Fibroblast of the conjunctiva (primary cell): ENCODE measurements at places on chromosomes 13 and 19.

- DNase-seq: peak; percentile 63
These were observed at the start of gene ENOX1 for GRCh38 chr13:43786766-43787517. ENOX1 (minus strand) TSS chr13:43786972.

DNA sequence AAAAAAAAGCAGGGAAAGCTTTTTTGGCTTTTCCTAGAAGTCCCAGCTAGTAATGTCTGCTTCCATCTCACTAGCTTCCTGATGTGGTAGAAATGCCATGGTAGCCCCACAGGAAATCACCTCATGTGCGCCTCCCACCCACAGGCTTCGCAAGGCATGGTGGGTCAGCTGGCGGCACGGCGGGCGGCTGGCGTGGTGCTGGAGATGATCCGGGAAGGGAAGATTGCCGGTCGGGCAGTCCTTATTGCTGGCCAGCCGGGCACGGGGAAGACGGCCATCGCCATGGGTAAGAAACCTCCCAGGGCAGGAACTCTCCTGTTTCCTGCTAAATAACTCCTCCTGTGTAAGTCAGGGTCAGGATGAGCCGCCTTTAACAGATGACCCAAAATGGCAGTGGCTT is 10.4 kb downstream of the RUVBL2 start:
- DNase-seq: no peak

DNA sequence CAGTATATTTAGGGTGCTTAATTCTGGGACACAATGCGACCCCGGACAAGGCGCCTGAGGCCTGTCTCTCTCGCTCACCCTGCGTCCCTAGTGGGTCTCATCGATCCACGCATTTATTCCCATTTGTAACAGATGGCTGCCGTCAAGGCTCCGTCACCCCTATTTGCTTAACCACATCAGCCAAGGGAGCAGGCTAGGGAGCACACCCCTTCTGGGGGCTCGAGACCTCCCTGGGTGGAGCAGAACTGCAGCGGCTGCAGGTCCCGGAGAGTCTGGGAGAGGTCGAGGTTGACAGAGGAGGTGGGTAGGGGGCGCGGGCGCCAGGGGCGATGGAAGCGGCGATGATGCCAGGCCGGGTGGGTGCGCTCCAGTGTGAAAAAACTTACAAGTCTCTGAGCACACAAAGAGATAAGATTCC is 507 bp downstream of the ALG5 start:
- no peak for DNase-seq

GRCh38 chr13:84870190-84870589 is 929.0 kb downstream of the SLITRK6 start:
- DNase-seq: no peak

GRCh38 chr19:17389957-17390664 is 3.9 kb downstream of the CCDC194 start:
- no peak for DNase-seq

- DNase-seq: no peak
These were observed 502.8 kb downstream of the COG6 start for GRCh38 chr13:40158218-40158617.

GRCh38 chr19:3283246-3283751 is 58.8 kb downstream of the CELF5 start:
- DNase-seq: no peak

- no peak for DNase-seq
These were observed 1.7 kb downstream of the DMWD start for GRCh38 chr19:45790942-45791341.

GRCh38 chr13:44292545-44292944 is 81.1 kb upstream of the SERP2 start:
- no peak for DNase-seq

- no peak for DNase-seq
These were observed 63.1 kb downstream of the ATP11A start for GRCh38 chr13:112752711-112753541.

DNA sequence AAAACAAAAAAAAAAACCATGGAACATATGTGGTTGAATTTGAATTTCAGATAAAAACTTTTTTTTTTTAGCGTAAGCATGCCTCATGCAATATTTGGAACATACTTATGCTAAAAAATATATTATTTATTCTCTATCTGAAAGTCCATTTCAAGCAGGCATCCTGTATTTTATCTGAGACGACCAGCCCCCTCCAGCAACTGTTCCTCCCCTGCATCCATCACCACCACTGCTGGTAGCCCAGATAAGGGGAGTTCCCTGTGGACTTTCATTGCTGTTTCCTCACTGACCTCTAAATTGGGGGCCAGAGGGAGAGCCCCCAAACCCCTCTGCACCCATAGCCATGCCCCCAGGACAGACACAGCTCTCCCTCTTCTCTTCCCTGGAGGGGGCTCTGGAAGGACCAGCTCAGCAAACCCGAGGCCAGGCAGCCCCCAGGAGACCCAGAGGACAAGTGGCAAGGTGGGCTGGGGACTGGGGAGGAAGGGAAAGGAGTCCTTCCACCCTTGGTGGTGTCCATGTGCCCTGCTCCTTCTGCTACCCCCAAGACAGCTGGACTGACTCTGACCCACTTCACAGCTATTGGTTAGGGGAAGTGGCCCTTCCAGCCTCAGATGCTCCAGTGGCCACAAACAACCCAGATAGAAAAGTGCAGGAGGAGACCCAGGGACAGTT is 6.6 kb upstream of the SIGLEC12 start:
- no peak for DNase-seq

DNA sequence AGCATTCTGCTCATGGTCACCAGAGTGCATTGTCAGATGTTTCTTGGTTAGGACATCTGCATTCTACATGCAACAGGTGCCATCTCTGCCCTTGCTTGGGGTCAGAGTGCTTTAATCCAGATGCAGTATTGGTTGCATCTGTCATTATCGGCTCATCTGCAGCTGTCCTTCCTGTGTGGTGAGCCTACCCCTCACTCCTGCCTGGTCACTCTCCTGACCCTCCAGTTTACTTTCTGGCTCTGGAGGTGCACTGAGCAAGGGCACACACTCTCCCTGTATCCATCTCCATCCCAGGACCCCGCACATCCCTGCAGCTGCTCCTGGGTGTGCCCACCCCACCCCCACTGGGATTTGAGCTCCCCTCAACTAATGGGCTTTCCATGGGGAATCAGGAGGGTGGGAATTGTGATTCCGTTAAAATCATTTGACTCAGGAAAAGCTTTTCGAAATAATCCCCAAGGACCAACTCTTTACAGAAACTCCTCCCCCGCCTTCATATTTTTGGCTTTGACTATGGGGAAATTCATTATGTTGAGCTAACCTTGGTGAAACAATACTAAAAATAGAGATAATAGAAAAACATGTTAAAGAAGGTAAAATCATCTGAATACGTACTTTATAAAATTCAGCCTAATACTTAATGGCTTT is 70.2 kb downstream of the COL4A2 start:
- no peak for DNase-seq

GRCh38 chr13:25910991-25911419 is 140.8 kb downstream of the SHISA2 start:
- DNase-seq: no peak

- DNase-seq: no peak
These were observed 29.7 kb upstream of the ZNF681 start for GRCh38 chr19:23788411-23788810.

- no peak for DNase-seq
These were observed 595 bp upstream of the GPR183 start for GRCh38 chr13:99307648-99308339.

DNA sequence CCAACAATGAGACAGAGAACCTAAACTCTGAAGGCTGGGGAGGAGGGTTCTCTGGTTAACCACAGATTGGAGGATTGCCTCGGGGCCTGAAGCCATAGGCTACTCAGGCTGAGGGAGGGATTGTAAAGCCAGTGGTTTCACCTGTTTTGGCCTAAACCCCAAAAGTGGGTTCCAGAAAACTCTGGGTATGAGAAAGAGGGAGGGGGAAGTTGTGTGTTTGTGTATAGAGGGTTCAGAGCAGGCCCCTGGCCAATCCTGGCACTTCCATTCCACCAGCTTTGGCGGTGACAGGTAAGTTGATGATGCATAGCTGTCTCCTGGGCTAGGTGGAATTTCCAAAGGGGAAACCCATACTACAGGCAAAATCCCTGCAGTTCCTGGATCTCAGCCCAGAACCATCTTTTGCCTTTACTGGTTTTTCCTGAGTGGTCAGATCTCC is 13.5 kb upstream of the CCDC97 start:
- no peak for DNase-seq

GRCh38 chr13:99383511-99383921 is 76.3 kb upstream of the GPR183 start:
- DNase-seq: no peak

- DNase-seq: no peak
These were observed 21.9 kb downstream of the SMIM24 start for GRCh38 chr19:3458229-3459088.

- no peak for DNase-seq
These were observed 84.8 kb downstream of the SLC7A1 start for GRCh38 chr13:29510651-29511084.

GRCh38 chr13:58085819-58086218 is 454.3 kb downstream of the PCDH17 start:
- DNase-seq: no peak

GRCh38 chr19:6717441-6717971 is 2.9 kb downstream of the C3 start:
- DNase-seq: no peak

- no peak for DNase-seq
These were observed 6.4 kb downstream of the EGLN2 start for GRCh38 chr19:40805258-40805868.

- DNase-seq: no peak
These were observed 190.3 kb downstream of the STK24 start for GRCh38 chr13:98386637-98387036.

GRCh38 chr13:99871249-99871898 is 100.2 kb downstream of the ZIC5 start:
- DNase-seq: no peak

- no peak for DNase-seq
These were observed 932.3 kb downstream of the EFNB2 start for GRCh38 chr13:105602956-105603670.

- DNase-seq: no peak
These were observed 886.0 kb upstream of the SLC10A2 start for GRCh38 chr13:103952183-103952582.

DNA sequence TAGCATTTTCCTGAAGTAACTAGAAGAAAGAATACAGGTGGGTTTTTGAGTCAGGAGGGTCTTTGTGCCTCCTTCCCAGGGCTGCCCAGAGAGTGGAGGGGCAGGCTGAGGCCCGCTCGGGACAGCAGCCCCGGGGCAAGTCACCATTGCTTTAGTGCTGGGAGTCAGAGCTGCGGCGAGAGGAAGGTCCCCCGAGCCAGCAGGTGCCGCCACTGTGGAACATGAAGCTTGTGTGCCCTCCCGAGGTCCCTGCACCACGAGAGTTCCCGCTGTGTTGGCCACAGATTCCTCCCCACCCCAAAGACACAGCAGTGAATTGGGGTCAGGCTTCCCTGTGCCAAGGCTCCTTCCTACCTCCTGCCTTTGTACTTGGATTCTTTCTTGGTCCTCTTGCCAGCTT is 50.9 kb upstream of the TEX29 start:
- no peak for DNase-seq

DNA sequence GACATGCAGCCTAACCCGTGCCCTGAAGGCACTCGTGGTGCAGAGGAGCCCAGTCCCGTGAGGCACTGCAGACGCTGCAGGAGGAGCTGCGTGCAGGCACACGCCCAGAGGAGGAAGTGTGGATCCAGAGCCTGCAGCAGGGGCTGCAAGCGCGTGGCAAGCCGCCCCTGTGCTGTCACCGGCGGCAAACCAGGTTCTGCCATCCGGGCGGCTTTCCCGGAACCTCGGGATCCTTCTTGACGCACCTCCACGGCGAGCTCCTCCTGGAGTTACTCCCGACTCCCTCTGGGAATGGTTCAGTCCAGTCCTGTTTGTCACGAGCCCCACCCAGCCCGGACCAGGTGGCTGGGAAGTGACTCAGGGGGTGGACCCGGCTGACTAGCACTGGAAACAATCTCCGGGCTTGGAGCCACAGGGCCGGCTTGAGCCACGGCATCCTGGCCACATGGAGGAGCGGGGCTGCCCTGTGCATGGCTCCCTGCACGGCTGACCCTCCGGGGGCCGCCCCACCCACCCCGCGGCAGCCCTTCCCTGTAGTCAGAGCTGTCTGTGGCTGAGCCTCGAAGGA is 10.2 kb downstream of the DPP9 start:
- peak; percentile 89 for DNase-seq

DNA sequence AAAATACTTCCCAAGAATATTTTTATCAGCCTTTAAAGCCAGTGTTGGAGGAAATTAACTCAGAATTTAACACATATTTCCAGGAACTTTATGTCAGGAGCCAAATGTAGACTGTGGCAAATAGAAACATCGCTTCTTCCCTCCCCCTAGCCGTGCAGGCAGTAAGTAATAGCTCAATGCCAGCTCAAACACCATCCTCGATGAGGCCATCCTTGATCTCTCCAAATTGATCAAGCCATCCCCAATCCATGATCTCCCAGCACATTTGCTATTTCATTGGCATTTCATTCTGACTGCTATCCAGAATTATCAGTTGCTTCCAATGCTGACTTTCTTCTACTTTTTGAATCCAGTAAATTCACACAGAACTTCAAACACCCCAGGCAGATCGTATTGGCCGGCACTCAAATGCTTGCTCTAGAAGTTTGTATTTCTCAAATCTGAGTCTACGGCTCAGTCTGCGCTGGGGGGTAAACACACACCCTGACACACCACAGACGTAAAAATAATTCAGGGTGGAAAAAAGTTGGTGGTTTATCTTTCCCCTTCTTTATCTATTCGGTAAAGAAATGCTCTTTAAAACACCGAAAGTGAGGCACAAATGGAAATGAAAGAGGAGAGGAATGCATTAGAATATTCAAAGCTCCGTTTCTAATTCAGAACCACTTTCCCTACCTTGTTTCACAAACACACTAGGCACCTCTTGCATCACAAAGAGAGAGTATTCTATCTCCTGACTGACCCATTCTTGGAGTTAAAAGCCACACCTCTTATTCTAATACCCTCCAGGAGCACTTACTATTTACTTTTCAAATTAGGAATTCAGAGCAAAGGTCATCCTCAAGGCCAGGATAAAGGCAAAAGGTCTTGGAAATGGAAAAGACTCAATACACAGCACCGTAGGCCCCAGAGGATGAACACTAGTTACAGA is 991 bp downstream of the OBI1 start:
- no peak for DNase-seq

DNA sequence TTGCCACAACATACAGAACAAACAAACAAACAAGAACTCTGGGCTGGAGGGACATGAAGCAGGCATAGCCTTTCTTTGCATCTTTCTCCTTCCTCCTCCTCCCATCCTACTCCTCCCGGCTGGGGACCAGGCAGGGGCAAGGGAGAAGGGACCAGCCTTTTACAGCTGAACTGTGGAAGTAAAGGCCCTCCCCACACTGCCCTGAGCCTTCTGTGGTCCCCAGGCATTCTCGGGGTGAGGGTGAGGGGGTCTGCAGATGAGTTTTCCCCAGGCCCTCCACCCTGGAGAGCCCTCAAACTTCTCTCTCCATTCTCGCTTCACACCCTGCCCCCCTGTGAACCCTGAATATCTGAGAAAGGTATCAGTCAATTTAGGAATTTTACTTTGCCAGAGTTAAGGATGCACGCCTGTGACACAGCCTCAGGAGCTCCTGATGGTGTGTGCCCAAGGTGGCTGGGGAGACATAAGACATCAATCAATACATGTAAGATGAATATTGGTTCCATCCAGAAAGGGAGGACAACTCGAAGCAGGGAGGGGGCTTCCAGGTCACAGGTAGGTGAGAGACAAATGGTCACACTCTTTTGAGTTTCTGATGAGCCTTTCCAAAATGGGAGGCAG is 170.9 kb downstream of the COL4A1 start:
- DNase-seq: no peak
